Mesenteric fat pad (tissue), 1 donor: ENCODE measurements at places on chromosomes 7 and 10. TPM values are rescaled to one million over a fixed set of nuclear protein-coding genes. Genes with fewer than 3 reads are reported as not detected.

GRCh38 chr10:48803801-48804584 is 119.3 kb downstream of the WDFY4 start:
- DNase-seq, result no peak

The CCL24 gene
- total RNA-seq, result not detected

GRCh38 chr7:23422909-23423308 is 47.4 kb downstream of the IGF2BP3 start:
- DNase-seq, result no peak

The RBM20 gene
- 4.6 TPM for total RNA-seq

- DNase-seq, result no peak
Observed at GRCh38 chr10:77539147-77539935, 98.3 kb downstream of the KCNMA1 start.
